AG09319 (cell line): ENCODE measurements at places on chromosomes 12 and 14.

DNA sequence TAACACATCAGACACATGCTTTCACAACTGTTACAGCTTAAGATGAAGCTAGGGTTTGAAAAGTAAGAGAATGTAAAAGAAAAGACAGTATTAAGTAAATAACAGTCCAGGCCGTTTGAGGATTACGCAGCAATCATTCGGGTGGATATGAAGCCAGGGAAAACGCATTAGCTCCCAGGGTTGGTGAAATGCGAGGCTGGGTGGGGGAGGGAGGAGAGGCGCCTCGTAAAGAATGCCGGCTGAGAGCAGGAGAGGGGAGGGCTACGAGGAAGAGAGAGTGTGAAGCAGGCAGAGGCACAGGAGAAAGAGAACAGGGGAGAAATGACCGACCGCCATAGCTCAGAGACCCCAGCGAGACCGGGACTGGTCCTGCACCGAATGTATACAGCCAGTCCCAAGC is 73.0 kb downstream of the IQSEC3 start:
- no peak for DNase-seq

DNA sequence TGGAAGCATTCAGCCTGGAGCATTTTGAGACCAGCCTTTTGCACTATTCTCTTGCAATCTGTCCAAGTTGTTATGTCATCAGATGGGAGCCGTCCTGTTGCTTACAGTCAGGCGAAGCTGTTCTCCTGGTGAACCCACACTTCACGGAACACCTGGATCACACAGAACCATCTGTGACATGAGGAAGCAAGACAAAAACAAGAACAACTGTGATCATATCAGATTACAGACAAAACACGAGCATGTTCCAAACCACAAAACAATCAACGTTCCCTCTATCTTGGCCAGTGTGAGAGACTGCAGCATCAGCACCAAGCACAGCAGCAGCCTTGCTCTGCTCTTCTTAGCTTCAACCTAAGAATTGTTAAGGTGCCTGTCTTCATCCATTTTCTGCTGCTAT is 180.5 kb upstream of the SFSWAP start:
- DNase-seq: no peak

DNA sequence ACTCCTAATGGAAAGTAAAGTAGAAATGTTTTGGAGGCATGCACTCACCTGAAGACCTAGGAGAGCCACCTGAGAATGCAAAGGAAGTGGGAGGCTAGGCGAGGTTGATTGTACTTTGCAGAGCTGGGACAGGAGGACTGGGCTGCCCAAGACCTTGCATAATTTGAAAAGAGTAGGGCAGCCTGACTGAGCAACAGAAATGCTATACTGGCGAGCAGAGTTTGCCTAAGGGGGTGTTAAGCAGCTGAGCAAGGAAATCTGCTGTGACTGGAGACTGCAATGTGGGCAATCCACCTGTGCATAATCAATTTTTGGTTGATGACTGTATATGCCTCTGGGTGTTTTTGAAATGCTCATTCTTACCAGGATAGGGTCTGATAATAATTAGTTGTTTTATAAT is 834.1 kb downstream of the TRHDE start:
- no peak for DNase-seq

GRCh38 chr12:26799741-26800140 is 33.3 kb downstream of the ITPR2 start:
- DNase-seq: no peak

GRCh38 chr14:80215081-80215480 is 3.8 kb upstream of the DIO2 start:
- DNase-seq: no peak

GRCh38 chr12:2688381-2688931 is 106.3 kb upstream of the FKBP4 start:
- DNase-seq: no peak

DNA sequence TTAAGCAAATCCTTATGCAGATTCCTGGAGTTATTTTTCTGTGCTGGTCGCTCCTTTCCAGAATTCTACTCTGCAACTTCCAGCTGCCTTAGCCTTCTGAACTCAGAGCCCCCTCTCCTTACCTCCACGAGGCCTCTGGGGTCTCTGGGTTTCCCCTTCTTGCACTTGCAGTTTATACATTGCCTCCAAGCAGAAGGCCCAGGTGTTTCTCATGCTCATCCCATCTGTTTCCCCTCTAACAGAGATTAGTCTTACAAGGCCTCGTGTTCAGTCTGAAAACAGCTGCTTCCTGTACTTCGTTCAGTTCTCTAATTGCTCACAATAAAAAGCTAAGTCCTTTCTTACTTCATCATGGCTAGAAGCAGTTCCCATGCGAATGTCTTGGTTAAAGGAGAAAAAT is 134.4 kb upstream of the FGD4 start:
- DNase-seq: peak; percentile 23

DNA sequence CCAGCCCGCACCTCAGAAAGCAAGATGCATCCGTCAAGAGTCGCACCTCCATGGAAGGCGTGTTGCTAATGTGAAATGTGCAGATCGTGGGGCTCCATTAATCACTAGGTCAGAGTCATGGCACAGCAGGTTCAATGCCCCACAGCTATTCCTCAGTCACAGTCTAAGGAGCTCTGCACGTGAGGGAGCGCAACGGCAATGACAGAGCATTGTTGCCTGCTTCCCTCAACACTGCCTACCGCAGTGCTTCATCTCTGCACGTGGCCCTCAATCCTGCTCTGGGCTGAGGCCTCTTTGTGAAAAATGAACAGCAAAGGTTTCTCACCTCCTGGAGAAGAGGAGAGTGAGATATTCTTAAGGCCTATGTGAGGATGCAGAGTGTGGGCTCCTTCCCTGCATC is 995.2 kb upstream of the TMEM132C start:
- DNase-seq: no peak

DNA sequence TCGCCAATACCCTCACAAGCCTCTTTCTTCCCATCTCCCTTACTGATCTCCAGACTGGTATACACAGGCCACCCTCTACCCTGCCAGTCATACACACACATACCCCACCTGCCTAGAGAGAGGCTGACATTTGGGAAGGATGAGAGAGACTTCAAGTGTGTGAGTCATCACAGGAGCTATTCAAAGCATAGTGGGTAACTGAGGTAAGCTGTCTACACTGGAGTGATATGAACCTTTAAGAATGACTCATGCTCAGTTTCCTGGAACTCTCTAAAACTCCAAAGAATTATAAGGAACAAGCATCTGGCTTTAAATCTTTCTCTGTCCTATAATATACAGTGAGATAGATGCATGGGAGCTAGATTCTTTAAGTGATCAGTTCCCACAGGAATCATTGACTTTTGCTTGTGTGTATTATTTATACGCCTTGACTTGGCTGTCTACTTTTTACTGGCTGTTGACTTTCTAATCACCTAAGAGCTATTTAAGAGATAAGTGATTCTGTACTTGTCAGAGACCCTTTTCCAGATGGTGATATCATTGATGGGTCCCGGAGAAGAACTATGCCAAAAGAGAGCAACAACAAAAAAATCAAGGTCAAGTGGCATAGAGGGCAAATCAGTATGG is 5.8 kb downstream of the IGF1 start:
- no peak for DNase-seq

DNA sequence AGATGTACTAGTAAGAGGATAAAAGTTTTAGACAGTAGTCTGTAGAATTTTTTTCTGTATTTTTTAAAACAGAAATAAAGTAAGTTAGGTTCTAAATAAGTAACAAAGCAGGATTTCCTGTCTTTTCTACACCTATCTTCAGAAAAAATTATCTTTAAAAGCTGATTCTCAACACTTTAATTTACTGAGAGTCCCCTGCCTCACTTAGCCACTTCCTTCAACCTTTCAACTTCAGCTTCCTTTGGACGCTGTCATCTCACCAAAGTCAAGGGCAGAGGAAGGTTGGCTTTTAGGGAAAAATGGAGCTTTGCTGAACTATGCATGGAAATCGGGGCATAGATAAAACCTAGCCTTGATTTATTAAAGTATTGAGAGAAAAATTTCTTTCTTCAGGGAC is 44.9 kb upstream of the CERS5 start:
- no peak for DNase-seq

- no peak for DNase-seq
Measured at GRCh38 chr14:65431245-65431644, 18.7 kb downstream of the FUT8 start.

GRCh38 chr12:47802312-47802711 is 17.4 kb downstream of the HDAC7 start:
- no peak for DNase-seq

DNA sequence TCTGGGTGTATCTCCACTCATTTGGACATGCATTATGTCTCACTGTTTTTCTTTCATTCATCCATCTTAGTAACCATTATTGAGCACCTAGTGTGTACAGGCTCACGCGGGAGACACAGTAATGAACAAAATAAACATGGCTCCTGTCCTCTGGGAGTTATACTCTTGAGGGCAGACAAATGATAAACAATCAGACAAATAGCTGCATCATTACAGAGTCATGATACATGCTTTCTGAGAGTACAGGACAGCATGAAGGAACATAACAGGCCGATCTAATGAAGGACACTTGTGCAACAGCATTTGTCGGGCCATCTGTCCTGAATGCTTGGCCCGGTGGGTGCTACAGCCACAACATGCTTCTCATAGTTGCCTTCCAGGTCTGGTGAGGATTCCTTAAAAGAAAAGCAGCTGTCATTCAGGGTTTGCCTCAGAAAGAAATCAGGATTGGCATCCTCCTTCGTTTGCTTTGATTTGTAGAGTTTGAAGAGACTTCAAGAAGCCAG is 77.2 kb upstream of the EGLN3 start:
- no peak for DNase-seq

GRCh38 chr14:23071244-23071920 is 14.1 kb upstream of the CDH24 start:
- DNase-seq: peak; percentile 91
